ENCODE measurements at places on chromosomes 3 and 15.

GRCh38 chr3:123632161-123632655 lies 47.4 kb upstream of the HACD2 start:
- DNase-seq = no peak

GRCh38 chr3:76869726-76870384 lies 170.0 kb upstream of the ROBO2 start:
- no peak for DNase-seq

GRCh38 chr3:37693511-37694283 lies 168.0 kb upstream of the CTDSPL start:
- no peak for DNase-seq

- DNase-seq = no peak
Observed at GRCh38 chr3:15520804-15521572, 518 bp downstream of the COLQ start.

GRCh38 chr3:47669026-47669749 lies 90.5 kb upstream of the CSPG5 start:
- DNase-seq = no peak

GRCh38 chr3:108486338-108486737 lies 24.1 kb downstream of the MYH15 start:
- no peak for DNase-seq

GRCh38 chr3:157043771-157044170 lies 116.2 kb downstream of the CCNL1 start:
- DNase-seq = no peak

DNA sequence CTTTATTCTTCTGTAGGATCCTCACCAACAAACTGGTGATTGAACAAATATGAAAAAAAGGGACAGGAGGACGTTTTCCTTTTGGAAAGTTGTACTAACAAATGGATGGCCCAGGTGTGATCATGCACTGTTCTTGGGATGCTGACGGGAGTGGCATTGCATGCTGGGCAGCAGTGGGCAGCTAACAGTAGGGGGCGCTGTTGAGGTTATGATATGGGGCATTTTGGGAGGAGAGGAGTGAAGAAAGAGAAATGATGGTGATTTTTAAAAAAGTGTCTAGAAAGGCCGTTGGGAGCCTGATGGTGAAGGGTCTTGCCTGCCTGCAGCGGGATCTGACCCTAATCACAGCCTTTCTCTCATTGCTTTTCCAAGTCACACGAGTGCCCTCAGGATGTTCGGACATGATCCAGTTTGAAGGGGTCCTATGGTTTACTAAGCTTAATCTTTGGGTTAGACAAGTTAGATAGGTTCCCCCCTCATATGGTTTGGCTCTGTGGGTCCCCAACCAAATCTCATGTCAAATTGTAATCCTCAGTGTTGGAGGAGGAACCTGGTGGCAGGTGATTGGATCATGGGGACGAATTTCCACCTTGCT lies 46.2 kb upstream of the PRTG start:
- DNase-seq = no peak

DNA sequence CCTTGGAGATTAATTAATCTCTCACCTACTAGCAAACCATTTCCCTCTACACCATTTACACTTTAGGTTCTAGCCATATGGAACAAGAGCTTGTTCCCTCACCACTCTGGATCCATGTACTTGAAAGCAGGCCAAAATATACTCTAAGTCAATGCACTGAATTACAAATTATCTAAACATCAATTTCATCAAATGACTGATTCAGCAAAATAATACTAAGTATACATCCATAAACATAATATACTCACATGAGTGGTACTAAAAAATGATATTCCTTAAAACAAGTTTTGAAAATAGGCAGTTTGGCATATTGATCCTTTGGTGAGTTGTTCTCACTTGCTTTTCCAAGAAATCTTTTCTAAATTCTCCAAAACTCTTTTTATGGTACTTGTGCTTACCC lies 459.7 kb upstream of the ZNF385D start:
- DNase-seq = no peak

DNA sequence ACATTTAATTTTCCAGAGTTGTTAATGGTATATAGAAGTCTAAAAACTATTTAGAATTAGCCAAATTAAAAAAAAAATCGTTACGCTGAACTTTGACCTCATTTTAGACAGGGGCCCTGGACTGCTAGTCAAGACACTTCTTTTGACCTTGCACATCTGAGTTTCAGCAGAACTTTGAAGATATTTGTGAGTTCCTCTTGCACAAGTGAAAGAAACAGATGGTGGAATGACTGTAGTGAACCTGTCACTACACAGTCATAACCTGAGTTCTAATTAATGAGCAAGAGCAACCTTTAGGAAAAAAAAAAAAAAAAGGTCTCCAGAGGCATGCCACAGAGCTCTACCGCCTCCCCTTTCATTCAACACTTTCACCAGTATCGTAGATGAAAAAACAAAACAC lies 5.3 kb downstream of the MYO5C start:
- DNase-seq = no peak

DNA sequence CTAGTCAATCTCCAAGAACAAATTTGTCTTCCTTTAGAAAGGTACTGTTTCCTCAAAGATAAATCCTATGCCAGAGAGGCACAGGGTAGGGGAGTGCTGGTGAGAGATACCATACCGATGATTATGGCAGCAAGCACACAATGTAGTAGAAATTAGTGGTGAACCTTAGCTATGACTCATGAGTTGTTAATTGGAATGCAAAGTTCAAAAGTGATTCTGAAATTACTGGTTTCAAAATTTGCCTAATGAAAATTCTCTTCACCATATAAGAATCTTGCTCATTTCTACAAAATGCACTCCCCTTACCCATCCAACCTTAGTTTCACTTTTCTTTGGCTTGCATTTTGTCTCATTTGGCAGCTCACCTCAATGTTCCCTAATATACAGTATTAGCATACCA lies 139.5 kb upstream of the SLC2A2 start:
- no peak for DNase-seq

- DNase-seq = no peak
Observed at GRCh38 chr3:8325306-8325705, 176.3 kb upstream of the LMCD1 start.
